ENCODE measurements at places on chromosomes 6 and 20.

GRCh38 chr20:532530-532929 lies 11.1 kb downstream of the CSNK2A1 start:
- DNase-seq, result no peak

DNA sequence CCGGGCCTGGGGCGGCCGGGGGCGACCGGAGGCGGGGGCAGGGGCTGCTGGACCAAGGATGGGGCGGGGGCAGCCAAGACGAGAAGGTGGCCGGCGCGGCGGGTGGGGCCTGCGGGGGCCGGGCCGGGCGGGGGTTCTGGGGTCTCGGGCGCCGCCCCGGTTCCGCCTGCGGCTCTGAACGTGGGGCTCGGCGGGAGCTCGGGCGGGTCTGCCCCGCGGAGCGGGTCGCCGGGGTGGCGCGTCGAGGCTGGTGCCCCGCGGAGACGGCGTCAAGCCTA lies 204 bp downstream of the ADRM1 start:
- DNase-seq, result no peak

DNA sequence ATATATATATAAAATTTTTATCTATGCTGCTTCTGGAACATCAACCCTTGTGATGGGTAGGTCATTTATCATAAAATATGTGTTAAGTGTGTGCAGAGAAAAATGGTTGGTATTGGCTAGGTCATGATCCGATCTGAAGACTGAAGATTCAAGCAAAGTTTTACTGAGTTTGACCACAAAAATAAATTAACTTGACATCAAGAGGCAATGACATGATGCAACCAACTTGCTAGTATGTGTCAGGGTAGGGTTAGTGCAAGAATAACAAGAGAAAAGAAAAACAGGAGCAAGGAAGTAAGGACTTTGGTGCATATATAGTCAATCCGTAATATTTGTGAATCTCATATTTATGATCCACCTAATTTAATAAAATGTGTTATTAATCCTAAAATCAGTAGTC lies 1202.0 kb upstream of the ADGRB3 start:
- DNase-seq, result no peak

GRCh38 chr20:12557224-12557623 lies 451.5 kb upstream of the SPTLC3 start:
- DNase-seq, result no peak

DNA sequence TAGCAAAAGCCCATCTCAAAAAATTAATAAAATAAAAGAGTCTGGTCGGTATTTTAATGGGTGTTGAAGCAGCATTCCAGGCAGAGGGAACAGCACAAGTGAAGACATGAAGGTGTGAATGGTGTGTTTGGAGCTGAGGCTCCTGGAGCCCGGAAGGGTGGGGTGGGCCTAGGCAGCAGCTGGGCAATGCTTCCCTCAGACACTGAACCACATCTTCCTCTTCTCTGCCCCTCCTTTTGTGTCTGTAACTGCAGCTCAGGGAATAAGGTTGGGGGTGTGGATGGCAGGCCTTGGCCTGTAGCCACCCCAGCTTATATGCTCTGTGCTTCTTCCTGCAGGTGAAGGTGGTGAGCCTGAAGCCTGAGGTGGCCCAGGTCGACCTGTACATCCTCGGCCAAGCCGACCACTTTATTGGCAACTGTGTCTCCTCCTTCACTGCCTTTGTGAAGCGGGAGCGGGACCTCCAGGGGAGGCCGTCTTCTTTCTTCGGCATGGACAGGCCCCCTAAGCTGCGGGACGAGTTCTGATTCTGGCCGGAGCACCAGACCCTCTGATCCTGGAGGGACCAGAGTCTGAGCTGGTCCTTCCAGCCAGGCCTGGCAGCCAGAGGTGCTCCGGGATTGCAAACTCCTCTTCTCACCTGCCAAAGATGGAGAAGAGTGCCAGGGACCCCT lies 26.6 kb downstream of the POFUT1 start:
- no peak for DNase-seq

GRCh38 chr20:32152421-32153155 lies 43.1 kb downstream of the TM9SF4 start:
- no peak for DNase-seq

GRCh38 chr6:39137245-39137644 lies 22.3 kb upstream of the SAYSD1 start:
- DNase-seq, result no peak

DNA sequence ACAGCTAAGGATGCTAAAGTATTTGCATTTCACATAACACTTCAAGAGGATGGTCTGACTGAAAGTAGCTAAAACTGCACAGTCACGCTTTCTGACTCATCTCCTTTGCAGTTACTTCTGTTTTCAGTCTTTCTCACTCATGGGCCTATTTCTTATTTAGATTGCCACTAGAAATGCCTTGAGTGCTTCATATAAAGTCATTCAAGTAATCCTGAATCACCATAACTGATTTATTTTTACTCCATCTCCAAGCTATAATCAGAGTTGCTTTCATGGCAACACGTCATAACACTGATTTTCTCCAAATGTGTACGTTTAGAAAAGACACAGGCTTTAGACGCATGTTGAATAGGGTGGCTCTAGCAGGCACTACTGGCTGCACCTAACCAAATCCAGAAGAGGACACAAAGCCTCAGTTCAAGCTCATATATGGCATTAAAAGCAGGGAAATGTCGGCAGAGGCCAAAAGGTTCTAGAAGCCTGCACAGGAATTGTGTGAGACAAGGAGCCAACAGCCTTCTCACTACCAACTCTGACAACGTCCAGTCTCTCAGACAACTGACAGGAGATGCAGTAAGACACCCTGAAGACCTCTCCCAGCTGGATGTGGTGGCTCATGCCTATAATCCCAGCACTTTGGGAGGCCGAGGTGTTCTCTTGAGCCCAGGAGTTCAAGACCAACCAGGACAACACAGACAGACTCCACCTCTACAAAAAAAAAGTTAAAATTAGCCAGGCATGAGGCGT lies 64.1 kb upstream of the BEND6 start:
- no peak for DNase-seq

GRCh38 chr6:14191761-14192160 lies 74.2 kb downstream of the CD83 start:
- no peak for DNase-seq

GRCh38 chr6:111011360-111012142 lies 29.7 kb downstream of the RPF2 start:
- DNase-seq, result no peak

GRCh38 chr6:71473926-71474325 lies 185.3 kb downstream of the OGFRL1 start:
- no peak for DNase-seq

GRCh38 chr20:33393609-33394008 lies 7.7 kb downstream of the CDK5RAP1 start:
- no peak for DNase-seq

GRCh38 chr6:46350714-46351113 lies 140.5 kb downstream of the RCAN2 start:
- no peak for DNase-seq

GRCh38 chr6:61909486-61909885 lies 376.5 kb downstream of the KHDRBS2 start:
- DNase-seq, result no peak

DNA sequence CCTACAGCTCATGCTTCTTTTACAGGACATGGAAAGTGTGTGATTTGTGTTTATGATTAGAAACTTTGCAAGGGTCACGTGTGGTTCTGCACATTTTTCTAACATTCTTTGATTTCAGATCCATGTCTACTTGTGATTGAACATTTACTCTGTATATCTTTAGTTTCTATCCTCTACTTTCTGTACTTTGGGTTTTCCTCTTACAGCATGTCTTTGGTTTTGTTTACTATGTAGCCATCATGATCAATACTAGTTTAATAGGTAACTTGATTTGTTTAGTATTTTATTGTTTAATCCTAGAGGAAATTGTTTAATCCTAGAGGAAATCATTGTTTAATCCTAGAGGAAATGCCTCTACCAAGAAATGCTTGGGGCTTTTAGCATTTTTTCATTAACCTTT lies 41.8 kb downstream of the XRN2 start:
- no peak for DNase-seq

GRCh38 chr6:111113336-111114086 lies 26.2 kb downstream of the SLC16A10 start:
- DNase-seq, result no peak

GRCh38 chr6:33731751-33732282 lies 14.9 kb downstream of the IP6K3 start:
- DNase-seq, result no peak

- no peak for DNase-seq
These were observed 126.5 kb upstream of the RIPOR2 start for GRCh38 chr6:25062070-25062811.

- no peak for DNase-seq
These were observed 18.3 kb upstream of the AMD1 start for GRCh38 chr6:110856296-110856695.

DNA sequence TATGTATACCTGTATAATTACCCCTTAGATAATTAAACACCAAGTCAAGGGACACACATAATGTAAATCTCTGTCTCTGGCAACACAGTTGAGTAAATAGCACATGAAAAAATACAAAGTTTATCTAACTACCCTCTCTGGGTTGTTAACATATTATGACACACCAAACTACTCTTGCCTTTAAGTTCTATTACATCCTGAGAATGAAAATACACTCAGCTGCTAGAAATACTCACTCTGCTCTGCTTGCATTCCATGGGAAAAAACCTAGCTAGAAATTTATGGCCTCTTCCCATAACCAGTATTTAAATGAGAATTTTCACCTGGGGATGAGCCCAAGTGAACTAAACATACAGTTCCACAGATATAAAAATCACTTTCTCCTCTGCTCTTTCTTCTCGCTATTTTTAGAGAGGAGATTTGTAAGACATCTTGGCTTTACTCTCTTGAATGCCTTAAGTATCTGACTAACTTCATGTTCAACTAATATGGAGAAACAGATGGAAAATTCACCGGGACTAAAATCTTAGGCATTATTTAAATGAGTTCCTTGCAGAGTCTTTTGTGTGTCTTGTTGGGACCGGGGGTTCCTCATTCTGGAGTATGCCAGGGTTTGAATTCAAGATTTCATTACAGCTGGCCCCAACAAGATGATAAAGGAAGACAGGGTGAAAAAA lies 140.9 kb downstream of the GJA10 start:
- no peak for DNase-seq

DNA sequence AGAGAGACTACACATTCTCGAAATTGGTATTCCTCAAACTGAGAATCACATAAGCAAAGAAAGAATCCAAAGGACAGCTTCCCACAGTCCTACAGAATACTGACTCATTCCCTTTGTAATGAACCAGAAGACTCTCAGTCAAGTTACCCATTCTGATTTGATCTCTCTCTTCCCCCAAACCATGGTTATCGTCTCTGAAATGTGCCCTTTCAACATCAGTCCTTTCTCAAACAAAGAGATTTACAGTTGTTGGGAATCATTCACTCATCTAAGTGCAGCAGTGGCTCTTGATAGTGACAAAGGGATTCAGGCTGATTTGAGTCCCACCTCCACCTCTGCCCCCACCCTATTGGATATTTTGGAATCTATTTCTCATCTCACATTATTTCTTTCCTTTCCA lies 15.0 kb upstream of the RSPO3 start:
- DNase-seq, result no peak

GRCh38 chr20:56454754-56455153 lies 13.7 kb upstream of the RTF2 start:
- no peak for DNase-seq

GRCh38 chr6:907928-908327 lies 215.0 kb upstream of the EXOC2 start:
- no peak for DNase-seq

DNA sequence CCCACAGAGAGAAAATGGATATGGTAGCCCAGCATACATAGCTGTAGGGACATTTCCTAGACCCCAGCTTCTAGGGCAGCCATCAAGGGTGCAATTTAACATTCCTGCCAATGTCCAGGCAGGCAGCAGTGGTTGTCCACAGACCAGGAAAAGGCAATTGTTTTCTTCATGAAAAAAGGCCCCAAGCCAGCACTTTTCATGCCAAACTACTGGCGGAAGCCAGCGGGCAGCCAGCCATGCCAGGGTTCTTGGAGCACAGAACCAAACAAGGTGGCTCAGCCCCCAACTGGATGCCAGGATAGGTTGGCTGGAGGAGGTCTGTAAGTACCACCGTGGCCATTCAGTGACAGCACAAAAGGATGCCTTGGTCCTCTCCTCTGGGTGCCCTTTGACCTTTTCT lies 94.6 kb downstream of the BANF2 start:
- DNase-seq, result no peak

DNA sequence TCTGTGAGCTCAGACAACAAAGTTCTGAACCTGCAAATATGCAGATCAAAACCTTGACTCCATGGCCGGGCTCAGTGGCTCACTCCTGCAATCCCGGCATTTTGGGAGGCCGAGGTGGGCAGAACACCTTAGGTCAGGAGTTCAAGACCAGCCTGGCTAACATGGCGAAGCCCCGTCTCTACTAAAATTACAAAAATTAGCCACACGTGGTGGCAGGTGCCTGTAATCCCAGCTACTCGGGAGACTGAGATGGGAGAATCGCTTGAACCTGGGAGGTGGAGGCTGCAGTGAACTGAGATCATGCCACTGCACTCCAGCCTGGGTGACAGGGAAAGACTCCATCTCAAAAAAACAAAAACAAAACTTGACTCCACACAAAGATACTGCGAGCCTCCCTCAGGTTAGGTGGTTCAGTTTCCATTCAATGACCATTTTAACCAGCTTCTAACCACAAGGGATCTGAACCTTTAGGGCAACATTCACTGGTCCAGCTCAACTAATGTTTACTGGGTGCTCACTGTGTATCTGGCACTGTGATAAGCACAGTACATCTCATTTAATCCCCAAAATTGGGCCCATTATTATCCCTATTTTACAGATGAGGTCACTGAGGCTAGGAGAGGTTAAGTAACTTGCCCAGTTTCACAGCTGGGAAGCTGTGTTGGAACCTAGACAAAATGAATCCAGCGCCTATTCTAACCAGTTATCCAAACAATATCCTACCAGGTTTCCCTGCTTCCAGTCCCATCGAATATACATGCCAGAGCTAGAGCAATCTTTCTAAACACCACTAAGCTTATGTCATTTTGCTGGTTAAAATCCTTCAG lies 1.8 kb downstream of the SNRPB start:
- no peak for DNase-seq

GRCh38 chr20:46285740-46286139 lies 22.6 kb downstream of the CDH22 start:
- no peak for DNase-seq

Data from activated T-cell treated with anti-CD3 and anti-CD28 coated beads for 24 hours (primary cell).